ENCODE measurements at places on chromosomes 7 and 10. TPM values are rescaled to one million over a fixed set of nuclear protein-coding genes. Genes with fewer than 3 reads are reported as not detected.

DNA sequence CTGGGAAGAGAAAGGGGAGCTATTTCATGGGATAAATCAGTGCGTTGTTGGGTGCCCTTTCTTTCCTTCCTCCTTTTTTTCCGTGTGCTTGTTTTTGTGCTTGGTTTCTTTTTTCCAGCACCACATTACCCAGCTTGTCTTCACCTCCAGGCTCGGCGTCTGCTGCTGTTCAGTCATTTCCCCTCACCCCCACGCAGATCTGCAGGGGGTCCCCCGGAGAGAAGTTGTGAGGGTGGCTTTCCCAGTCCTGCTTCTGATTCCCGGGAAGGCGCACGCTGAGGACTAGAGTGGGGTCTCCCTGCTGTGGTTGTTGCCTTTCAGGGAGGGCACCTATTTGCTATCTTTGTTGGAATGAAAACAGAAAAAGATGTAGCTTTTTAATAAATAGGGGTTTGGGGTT is 1.6 kb downstream of the CAMK1D start:
- DNase-seq: no peak

GRCh38 chr10:85333594-85333993 is 1005.2 kb downstream of the CCSER2 start:
- DNase-seq: no peak

DNA sequence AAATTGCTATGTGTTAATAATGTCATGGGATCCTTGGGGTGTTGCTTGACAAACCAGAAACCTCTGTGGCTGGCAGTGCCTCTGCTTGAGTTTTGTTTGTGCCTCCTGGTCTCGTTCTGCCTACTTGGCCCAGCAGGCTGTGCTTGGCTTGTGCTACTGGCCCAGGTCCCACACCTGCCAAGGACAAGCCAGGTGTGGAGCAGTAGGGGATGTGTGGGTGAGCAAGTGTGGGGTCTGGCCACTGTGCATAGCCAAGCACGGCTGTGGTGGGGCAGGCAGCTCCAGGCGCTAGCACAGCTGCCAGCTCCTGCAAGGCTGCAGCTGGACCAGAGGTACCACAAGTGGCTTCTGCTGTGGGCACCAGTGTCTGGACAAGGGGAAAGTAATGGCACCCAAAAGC is 149.6 kb upstream of the HGF start:
- no peak for DNase-seq

- no peak for DNase-seq
Observed at GRCh38 chr10:6769704-6770417, 189.8 kb upstream of the PRKCQ start.

- DNase-seq: no peak
Observed at GRCh38 chr10:52755297-52756062, 17.1 kb downstream of the MBL2 start.

DNA sequence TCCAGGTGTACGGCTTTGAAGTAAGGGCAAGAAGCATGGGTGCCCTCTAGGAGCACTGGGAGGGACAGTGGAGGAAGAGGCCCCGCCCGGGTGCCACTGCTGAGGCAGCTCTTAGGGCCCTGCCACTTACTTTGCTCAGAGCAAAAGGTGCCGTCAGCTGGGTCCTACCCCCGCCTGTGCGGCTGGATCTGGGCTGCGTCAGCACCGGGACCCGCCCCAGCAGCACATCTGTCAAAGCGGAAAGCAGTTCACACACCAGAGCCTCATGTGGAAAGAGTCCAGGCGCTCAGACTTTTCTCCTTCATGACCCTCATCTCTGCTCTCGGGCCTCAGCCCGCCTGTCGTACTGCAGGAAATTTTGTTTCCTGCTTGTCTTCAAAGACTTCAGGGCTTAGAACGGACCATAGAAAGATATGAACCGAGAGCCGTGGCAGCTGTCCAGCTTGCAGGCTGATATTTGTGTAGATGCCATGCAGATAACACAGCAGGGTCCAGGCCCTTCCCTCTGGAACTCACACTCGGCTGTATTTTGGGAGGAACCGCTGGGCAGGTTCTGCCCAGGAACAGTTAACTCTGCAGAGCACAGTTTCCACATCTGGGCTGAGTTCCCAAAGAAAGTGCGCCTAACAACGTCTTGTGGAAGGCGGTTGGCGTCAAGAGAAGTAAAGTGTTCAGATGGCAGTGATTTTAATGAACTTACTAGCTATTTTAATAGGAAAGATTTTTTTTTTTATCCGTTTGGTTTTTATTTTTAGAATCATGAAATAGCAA is 44.3 kb upstream of the PRKAR1B start:
- DNase-seq: no peak

DNA sequence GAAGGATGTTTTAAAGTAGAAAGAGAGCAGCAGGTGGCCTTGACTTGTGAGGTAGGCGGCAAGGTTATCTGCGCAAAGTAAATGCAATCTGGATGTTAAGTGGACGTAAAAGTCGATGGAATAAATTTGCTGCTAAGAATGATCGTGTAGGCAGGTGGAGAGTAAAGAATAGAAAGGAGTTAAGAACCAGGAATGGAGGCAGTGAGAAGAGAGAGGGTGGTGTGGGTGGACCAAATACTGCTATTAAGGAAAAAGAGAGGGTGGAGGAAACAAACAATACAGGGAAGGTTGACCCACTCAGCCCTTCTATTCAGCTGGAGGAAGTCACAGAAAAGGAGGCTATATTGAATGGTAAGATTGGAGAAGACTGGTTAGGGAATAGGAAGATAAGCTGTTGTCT is 1.9 kb upstream of the CUL1 start:
- no peak for DNase-seq

DNA sequence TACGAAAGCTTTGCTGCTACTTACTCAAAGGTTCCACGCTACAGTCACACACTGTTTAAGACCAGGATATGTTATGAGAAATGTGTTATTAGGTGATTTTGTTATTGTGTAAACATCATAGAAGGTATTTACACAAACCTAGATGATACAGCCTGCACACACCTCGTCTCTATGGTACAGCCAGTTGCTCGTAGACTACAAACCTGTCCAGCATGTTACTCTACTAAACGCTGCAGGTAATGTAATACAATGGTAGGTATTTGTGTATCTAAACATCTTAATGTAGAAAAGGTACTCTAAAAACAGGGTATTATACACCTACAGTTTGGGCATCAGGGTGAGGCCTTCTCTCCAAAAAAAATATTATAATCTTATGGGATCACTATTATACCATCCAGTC is 181.2 kb downstream of the MYOF start:
- no peak for DNase-seq

DNA sequence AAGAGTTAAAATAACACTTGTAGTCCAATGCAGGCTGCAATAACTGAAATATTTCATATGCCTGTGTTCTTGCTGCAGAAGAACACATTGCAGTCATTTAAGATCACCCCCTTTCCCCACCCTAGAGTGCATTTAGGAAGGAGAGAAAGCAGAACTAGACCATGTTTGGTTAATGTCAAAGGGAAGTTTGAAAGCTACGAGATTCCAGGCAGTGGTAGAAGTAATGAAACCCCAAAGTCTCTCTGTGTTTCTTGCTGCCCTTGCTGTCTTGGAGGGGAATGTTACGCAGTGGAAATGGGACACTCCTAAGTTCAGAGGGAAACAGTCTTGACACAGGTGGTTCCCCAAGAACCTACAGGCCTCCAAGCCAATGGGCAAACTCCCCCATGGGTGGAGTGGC is 242.9 kb downstream of the PTEN start:
- DNase-seq: no peak

GRCh38 chr7:24974026-24974832 is 5.7 kb downstream of the OSBPL3 start:
- no peak for DNase-seq

GRCh38 chr7:22853674-22854157 is 31.1 kb upstream of the TOMM7 start:
- DNase-seq: no peak

GRCh38 chr10:120460776-120461175 is 3.7 kb downstream of the PLPP4 start:
- DNase-seq: no peak

STEAP2 gene
- total RNA-seq: 2.3 TPM

TBX20 gene
- total RNA-seq: not detected

SAMD9 gene
- total RNA-seq: 3.3 TPM

CROT gene
- 19.2 TPM for total RNA-seq

EPHA1 gene
- not detected for total RNA-seq

HTR5A gene
- 0.62 TPM for total RNA-seq

CPA4 gene
- total RNA-seq: 0.78 TPM
